Activated naive CD4-positive, alpha-beta T cell treated with anti-CD3 and anti-CD28 coated beads for 36 hours (primary cell): ENCODE measurements at places on chromosomes 12 and 14. TPM values are rescaled to one million over a fixed set of nuclear protein-coding genes. Genes with fewer than 3 reads are reported as not detected.
A peak's percentile ranks its signal among the peaks of the same experiment; 100 is the strongest.

The C14orf180 gene
- total RNA-seq, result not detected

DNA sequence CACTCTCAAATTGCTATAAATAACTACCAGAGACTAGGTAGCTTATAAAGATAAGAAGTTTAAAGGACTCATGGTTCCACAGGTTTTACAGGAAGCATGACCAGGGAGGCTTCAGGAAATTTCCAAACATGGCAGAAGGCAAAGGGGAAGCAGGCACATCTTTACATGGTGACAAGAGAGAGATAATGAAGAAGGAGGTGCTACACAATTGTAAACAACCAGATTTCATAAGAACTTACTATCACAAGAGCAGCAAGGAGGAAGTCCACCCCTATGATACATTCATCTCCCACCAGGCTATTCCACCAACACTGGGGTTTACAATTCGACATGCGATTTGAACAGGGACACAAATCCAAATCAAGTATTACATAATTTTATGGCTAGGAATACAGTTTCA is 257.7 kb downstream of the BTG1 start:
- no peak for DNase-seq

The RFLNA gene
- total RNA-seq, result not detected

The COCH gene
- 1.3 TPM for total RNA-seq

DNA sequence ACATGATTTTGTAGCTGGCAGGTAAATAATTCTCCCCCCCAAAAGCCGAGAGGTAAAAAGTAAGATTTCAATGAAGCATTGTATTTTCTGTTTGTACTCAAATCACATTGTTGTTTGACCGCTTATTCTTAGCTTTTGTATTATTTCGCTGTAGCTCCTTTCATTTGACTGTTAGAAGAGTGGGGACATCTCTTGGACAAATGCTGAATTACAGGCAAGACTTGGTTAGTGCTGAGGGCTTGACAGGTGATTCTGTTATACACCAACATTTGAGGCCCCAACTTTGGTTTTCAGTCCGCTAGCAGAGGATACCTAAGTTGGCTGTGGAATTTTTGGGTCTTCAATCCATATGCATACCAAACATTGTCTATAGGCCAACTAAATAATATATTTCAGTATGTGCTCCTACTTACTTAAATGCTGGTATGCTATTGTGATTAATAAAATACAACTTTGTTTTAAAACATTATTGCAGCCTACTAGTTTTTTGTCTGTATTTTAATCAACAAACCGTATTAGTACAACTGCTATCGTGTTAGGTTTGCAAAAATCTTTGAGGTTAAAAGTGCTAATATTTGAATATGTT is 102.2 kb downstream of the ERC1 start:
- peak; percentile 51 for DNase-seq

DNA sequence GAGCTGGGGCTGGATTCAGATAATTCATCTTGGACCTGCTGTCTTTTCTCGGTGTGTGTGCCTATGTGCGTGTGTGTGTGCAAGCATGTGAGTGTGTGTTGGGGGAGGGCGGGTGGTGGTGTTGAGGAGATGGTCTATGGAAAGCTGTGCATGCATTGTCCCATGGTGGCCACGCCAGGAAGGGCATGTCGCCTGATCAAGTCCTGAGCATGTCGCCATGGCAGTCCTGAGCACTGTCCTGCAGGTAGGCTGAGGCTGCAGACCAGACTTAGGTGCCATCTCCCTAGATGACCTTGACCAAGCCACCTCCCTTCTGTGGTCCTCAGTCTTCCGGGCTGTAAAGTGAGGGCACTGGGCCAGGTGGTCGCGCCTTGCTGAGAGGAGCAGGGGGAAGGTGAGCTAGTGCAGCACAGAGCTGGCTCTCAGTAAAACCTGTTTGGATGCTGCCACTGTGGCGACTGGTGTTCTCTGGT is 81.4 kb downstream of the PAPOLA start:
- DNase-seq, result no peak

DNA sequence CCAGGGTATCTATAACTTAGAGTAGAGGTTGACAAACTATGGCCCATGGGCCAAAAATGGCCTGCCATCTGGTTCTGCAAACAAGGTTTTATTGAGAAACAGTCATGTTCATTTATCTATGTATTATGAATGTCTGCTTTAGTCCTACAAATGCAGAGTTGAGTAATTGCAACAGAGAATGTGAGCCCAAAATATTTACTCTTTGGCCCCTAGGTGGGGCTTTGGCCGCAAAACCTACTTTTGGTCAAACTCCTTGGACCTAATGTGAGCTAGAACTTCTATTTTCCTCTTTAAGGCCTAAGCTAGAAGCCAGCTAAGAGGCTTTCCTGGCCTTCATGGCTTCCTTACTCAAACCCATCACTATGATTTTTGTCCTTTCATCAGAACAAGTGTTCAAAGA is 379.1 kb downstream of the NELL2 start:
- DNase-seq, result no peak
